ENCODE measurements at places on chromosomes 4 and X.

GRCh38 chr4:172096786-172097185, 283.6 kb downstream of the GALNTL6 start:
- no peak for DNase-seq

DNA sequence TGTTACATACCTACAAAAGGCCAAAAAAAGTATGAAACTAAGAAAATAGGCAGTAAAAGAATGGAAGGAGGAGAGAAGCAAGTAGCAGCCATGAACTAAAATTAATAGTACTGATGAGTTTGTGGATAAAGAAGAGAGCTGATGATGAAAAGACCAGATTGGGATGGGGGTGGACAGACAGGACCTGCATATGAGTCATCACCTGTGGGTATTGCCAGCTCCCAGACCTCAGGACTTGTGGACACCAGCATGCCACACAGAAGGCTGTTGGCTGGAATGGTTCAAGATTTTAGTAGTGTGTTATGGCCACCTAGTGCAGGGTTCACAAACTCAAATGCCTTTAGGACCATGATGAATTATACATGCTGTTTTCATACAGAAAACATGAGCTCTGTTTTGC, 58.9 kb downstream of the ARX start:
- no peak for DNase-seq

- no peak for DNase-seq
Observed at GRCh38 chr4:188400451-188400850, 261.2 kb downstream of the TRIML1 start.

- DNase-seq: no peak
Observed at GRCh38 chr4:161061046-161061445, 1102.8 kb downstream of the FSTL5 start.

GRCh38 chr4:19033816-19034733, 1012.5 kb upstream of the LCORL start:
- DNase-seq: no peak

- DNase-seq: no peak
Observed at GRCh38 chr4:147247579-147247978, 233.3 kb upstream of the EDNRA start.
